T-helper 2 cell treated with Interferon-gamma antibody and Interleukin-4, amounts not matched to agents 5 μg/mL and 100 μg/mL, for 36 hours (primary cell): ENCODE measurements at places on chromosomes 6 and 20.
A peak's percentile ranks its signal among the peaks of the same experiment; 100 is the strongest.

DNA sequence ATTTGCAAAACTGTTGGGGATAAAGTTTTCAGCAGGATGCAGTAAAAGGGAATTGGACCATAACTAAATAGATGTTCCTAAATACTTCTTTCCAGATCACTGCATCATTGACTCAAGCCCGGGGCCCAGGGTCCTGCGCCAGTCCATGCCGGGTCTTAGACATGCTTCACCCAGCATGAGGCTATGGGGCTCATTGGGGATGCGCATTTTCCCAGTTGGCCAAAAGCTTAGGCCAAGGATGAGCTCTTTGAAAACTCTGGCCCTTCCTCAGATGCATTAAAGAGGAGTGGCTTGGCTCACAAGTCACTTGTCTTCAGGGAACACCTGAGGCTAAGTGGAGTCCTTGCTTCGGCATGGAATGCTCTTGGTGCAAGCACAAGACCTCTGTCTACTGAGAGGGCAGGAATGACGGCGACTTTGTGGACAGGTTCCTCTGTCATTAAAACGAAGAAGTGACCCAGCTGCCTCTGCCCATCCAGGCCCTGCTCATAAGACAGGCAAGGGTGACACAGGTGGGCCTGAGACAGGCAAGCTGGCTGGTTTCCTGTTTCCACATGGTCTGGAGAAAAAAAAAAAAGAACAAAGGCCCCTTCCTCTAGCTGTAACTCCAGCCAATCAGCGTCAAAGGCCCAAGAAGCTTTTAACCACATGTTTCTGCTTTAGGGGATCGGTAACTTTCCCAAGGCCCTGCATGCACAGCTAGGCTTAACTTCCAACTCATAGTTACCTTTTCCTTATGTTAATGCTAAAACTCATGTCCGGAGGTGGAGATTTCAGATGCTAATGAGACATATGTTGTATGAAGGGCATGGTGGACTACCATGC lies 81.4 kb upstream of the CDH4 start:
- no peaks in the 10 kb centered on the region for H3K27me3 ChIP-seq
- DNase-seq = no peak
- no peaks in the 10 kb centered on the region for H3K36me3 ChIP-seq
- no peak overlapping the region for H3K27ac ChIP-seq
- no peak overlapping the region for H3K4me3 ChIP-seq

DNA sequence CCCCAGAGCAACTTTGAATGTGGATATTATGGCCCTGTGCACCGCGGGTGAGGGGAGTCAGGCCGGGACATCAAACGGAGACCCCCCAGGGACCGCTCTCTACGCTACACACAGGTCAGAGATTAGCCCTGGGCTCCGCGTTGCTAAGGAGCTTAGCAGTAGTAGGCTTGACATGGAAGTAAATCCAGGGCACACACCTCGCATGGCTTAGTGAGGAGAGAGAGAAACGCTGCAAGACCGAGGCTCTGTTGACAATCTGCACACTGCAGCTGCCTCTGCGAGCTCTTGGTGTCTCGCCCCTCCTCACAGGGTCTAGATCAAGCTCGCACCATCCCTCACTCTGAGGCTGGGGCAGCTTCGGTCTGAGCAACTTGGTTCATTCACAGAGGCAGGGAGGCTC lies 116.1 kb upstream of the CDH4 start:
- no peaks in the 10 kb centered on the region for H3K36me3 ChIP-seq
- no peak for DNase-seq
- H3K4me1 ChIP-seq = no peaks in the 10 kb centered on the region
- H3K27me3 ChIP-seq = no peaks in the 10 kb centered on the region
- H3K4me3 ChIP-seq = no peak overlapping the region

- no peaks in the 10 kb centered on the region for H3K27me3 ChIP-seq
- H3K4me3 ChIP-seq = no peak overlapping the region
- DNase-seq = no peak
- no peaks in the 10 kb centered on the region for H3K36me3 ChIP-seq
Observed at GRCh38 chr20:8678098-8678776, 390.6 kb upstream of the PLCB4 start.

DNA sequence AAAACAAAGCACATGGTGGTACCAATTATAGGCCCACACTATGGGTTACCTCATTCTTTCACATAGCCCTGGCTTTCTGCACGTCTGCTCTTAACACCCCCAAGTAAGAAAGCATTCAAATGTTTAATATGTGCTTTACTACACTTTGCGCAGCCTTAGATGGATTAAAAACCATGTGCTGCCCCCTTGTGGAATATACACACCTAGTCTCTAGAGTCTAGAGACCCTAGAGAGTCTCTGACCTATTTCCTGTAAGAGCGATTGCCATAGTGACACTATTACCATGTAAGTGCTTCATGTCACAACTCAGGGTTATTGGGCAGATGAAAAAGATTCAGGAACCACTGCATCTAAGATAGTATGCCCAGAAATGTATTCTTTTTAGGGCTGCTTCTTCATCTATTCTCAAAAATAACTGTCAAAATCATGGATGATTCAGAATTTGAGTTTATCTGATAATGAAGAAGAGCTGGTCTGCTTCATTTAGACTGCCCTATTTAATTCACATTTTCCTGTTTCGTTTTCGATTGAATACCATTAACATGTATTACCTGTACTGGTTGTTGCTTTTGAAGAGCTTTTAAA lies 186.3 kb downstream of the ADGB start:
- H3K27me3 ChIP-seq = no peaks in the 10 kb centered on the region
- H3K4me1 ChIP-seq = peaks cover 11% of the 10 kb centered on the region
- H3K27ac ChIP-seq = no peak overlapping the region
- H3K4me3 ChIP-seq = no peak overlapping the region
- peak; percentile 10 for DNase-seq
- no peaks in the 10 kb centered on the region for H3K36me3 ChIP-seq

DNA sequence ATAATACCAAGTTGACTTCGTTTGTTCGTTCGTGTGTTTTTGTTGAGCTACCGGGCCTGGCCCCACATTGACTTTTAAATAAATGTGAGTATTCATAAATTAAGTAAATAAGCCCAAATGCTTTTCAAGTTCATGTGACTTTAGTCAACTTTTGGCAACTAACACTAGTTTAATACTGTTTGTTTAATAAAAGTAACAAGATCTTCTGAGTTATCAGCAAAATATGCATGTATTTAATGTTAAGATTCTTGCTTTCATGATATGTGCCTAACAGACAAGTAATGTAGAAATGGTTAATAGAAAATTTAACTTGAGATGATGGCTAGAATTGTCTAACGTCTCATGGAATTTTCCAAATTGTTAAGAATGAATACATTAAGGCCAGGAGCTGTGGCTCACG lies 38.7 kb upstream of the ECI2 start:
- H3K4me1 ChIP-seq = no peaks in the 10 kb centered on the region
- H3K4me3 ChIP-seq = no peak overlapping the region
- H3K27ac ChIP-seq = no peak overlapping the region
- H3K27me3 ChIP-seq = peaks cover 2% of the 10 kb centered on the region

GRCh38 chr6:37123957-37124729 lies 45.8 kb upstream of the PIM1 start:
- no peaks in the 10 kb centered on the region for H3K36me3 ChIP-seq
- no peak overlapping the region for H3K27ac ChIP-seq
- peaks cover 5% of the 10 kb centered on the region for H3K4me1 ChIP-seq
- DNase-seq = no peak

DNA sequence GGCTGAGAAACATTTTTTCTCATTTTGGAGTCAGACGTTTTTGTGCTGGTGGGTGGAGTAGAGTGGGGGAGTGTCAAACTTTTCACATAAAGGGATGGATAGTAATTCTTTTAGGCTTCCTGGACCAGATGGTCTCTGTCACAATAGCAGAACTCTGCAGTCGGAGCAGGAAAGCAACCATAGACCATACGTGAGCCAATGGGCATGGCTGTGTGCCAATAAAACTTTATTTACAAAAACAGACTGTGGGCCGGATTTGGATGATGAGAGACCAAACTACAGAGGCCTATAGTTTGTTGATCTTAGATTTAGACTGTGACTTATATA lies 70.8 kb upstream of the SLC22A23 start:
- no peaks in the 10 kb centered on the region for H3K4me1 ChIP-seq
- no peak overlapping the region for H3K4me3 ChIP-seq
- H3K36me3 ChIP-seq = no peaks in the 10 kb centered on the region
- DNase-seq = no peak
- H3K27ac ChIP-seq = no peak overlapping the region
- H3K27me3 ChIP-seq = peaks cover 3% of the 10 kb centered on the region

- H3K27me3 ChIP-seq = peaks cover 42% of the 10 kb centered on the region
- peaks cover 2% of the 10 kb centered on the region for H3K4me1 ChIP-seq
- no peak overlapping the region for H3K27ac ChIP-seq
- H3K4me3 ChIP-seq = no peak overlapping the region
Observed at GRCh38 chr6:46024124-46024769, 8.6 kb upstream of the CLIC5 start.

DNA sequence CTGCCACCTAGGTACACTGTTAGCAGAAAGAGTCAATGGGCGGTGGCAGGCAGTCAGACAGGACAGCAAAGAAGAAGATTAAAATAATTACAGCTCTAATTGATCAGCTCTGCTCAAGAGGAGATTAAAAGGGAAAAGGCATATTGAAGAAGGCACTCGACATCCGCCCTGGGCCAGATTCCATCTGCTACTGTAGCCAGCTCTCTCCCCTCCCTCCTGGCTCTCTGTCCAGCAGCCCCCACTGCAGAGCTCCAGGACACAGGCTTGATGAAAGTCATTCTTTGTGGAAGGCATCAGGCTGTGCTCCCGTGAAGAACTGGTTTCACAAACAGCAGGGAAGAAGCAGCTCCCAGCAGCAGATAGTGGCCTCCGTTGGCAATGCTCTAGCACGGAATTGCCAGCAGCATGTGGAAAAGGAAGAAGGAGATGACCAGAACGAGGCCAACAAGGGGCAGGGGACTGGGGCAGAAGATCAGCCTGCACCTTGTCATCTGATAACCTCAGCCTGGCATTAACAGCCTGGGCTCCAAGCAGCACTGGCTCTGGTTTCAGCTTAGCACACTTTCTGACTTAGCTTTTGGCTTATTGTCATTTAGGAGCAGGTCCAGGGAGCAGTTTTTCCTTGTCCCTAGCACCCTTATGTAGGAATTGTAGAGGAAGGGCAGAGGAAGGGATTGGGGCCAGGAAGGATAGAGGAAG lies 465.9 kb downstream of the KIF16B start:
- no peaks in the 10 kb centered on the region for H3K36me3 ChIP-seq
- no peak overlapping the region for H3K27ac ChIP-seq
- no peak overlapping the region for H3K4me3 ChIP-seq
- no peaks in the 10 kb centered on the region for H3K4me1 ChIP-seq

GRCh38 chr6:126628125-126628524 lies 288.2 kb downstream of the CENPW start:
- no peak overlapping the region for H3K27ac ChIP-seq
- no peaks in the 10 kb centered on the region for H3K4me1 ChIP-seq
- no peak overlapping the region for H3K4me3 ChIP-seq
- H3K27me3 ChIP-seq = no peaks in the 10 kb centered on the region
- DNase-seq = no peak

- H3K4me1 ChIP-seq = peaks cover 12% of the 10 kb centered on the region
- H3K27ac ChIP-seq = no peak overlapping the region
- H3K4me3 ChIP-seq = no peak overlapping the region
- H3K27me3 ChIP-seq = no peaks in the 10 kb centered on the region
- DNase-seq = no peak
Observed at GRCh38 chr6:124066946-124067552, 263.4 kb downstream of the NKAIN2 start.
